ENCODE measurements at places on chromosomes 5 and 9. TPM values are rescaled to one million over a fixed set of nuclear protein-coding genes. Genes with fewer than 3 reads are reported as not detected.

DNA sequence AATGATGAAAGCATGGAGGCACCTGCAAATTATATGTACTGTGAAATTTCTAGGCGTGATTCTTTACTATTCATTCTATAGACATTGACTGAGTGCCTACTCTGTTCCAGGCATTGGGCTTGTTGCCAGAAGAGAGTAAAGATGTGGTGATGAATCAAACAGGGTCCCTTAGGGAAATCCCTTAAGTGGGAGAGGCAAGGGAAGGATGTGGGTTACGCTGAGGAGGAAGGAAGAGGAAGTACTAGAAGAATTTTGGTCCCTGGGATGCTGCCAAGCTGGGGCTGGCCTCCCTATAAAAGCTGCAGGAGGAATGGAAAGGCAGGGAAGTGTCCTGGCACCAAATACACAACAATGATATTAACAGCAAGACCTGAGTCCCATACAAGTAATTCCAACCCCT lies 76.7 kb upstream of the SPOCK1 start:
- no peaks in the 10 kb centered on the region for H3K36me3 ChIP-seq
- H3K4me1 ChIP-seq: no peaks in the 10 kb centered on the region

DNA sequence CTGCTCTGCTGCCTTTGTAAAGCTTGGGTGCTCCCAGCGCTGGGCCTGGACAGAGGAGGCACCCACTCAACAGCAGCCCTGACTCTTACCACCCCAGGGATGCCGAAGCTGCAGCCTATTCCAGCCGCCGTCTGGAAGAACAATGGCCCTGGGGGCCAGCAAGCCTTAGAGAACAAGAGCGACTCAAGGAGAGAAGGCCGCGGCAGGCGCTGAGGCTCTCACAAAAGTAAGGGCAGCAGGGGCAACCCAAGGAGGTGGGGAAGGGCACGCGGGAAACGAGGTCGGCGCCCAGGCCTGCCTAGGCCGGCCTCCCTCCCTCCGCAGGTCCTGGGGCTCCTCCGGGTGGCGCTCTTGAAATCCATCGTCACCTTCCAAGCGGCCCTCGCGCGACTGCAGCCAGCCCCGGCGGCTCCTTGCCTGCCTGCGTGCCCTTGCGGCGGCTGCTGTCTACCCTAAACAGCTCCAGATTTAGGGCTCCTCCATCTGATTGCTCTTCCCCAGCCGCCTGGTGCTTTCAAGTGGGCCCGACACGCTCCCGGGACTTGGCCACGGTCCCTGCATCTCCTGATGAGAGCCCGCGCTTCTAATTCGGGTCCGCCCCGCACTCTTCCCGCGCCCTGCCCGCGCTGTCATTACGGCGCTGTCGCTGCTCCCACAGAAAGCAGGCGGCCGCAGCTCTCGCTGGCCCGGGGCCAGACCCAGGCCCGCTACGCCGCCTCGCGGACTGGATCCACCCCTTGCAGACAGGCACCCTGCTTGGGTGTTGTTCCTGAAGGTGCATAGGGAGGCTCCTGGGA lies 213.3 kb downstream of the SEMA6A start:
- no peak for DNase-seq
- no peaks in the 10 kb centered on the region for H3K4me1 ChIP-seq
- no peaks in the 10 kb centered on the region for H3K27me3 ChIP-seq
- peak overlapping the region; percentile 20 for H3K4me3 ChIP-seq

- H3K36me3 ChIP-seq: no peaks in the 10 kb centered on the region
- no peaks in the 10 kb centered on the region for H3K27me3 ChIP-seq
- no peak overlapping the region for H3K4me3 ChIP-seq
- no peak for DNase-seq
Measured at GRCh38 chr9:123523001-123523400, 167.0 kb downstream of the CRB2 start.

DNA sequence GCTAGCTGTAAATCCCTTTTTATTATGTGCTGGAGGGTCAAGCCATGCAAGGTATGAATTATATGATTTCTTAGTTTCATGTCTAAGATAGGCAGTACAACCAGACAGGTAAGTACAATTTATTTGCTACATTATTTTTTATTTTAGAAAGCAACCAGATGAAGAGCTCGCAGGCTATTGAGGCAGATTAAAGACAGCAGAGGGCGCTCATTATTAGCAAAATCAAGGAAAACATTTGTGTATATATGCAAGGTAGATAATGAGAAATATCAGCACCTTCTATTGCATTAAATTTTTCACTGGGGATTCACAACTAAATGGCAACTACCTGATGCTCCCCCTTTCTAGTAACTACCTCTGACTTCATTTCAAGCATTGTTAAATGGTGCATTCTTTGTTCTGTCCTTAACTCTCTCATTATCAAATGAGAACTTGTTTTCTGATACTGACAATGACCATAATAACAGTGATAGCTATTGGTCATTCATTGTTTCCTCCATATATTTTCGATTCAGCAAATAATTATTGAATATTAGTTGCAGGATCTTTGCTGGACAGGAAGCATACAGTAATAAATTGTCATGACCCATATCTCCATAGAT lies 8.6 kb downstream of the SCGB3A2 start:
- H3K4me1 ChIP-seq: no peaks in the 10 kb centered on the region
- H3K27me3 ChIP-seq: no peaks in the 10 kb centered on the region
- DNase-seq: no peak

DNA sequence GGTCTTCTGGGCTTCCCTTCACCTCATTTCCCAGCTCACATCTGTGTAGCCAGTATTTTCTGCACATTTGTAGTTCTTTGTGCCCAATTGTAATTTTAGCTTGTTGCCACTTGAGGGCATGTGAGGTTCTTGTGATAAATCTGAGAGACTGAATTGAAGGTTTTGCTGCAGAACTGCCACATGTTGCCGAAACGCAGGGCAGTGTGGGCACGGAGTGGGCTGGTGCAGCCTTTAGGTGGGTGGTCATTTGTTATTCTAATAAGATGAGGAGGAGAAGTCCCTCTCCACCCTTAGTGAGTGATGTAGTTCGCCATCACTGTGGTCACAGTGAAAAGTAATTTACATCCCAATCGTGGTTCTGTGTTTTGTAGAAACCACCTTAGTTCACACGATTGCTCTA lies 21.2 kb downstream of the OTULIN start:
- H3K27me3 ChIP-seq: no peaks in the 10 kb centered on the region
- H3K4me1 ChIP-seq: no peaks in the 10 kb centered on the region
- no peak overlapping the region for H3K4me3 ChIP-seq
- H3K36me3 ChIP-seq: no peaks in the 10 kb centered on the region
- no peak for DNase-seq
- no peak overlapping the region for H3K27ac ChIP-seq

Gene IRX4
- 0.64 TPM for total RNA-seq
